ENCODE measurements at places on chromosomes 4 and X.

- no peak for DNase-seq
Observed at GRCh38 chr4:139919521-139919920, 234.5 kb downstream of the MAML3 start.

GRCh38 chr4:112765317-112765974, 128.5 kb downstream of the LARP7 start:
- DNase-seq: no peak

DNA sequence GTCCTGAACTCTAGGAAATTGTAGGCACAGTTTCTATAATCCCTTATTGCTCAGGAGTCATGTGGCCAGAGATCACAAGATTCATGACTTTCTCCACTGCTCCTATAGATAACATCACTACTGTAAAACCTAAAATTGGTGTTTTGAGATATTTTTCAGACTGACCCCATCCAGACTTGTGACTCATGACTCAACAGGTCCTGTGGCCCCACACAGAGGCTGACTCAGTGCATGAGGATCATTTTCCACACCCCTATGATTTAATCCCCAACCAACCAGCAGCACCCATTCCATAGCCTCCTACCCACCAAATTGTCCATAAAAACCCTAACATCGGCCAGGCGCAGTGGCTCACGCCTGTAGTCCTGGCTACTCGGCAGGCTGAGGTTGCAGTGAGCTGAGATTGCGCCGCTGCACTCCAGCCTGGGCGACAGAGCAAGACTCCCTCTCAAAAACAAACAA, 13.2 kb upstream of the XIAP start:
- DNase-seq: no peak

DNA sequence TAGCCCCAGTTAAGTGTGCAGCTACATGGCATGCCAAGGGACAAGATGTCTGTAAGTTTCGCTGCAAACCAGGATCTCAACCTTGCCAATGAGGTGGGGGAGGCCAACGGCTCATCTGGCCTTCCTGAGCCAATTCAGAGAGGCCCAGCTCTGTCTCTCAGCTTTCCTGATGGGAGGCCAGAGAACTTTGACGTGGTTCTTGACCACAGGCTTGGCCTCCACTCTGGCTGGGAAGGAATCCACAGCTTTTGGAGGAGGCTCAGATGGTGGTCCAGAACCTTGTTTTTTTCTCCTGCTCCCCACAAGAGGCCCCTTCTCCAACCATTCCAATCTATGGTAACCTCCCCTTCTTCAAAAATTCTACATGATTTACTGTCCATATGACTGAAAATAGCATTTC, 9.8 kb downstream of the CAPN6 start:
- DNase-seq: no peak

GRCh38 chr4:143455211-143455610, 58.3 kb upstream of the SMARCA5 start:
- DNase-seq: no peak

DNA sequence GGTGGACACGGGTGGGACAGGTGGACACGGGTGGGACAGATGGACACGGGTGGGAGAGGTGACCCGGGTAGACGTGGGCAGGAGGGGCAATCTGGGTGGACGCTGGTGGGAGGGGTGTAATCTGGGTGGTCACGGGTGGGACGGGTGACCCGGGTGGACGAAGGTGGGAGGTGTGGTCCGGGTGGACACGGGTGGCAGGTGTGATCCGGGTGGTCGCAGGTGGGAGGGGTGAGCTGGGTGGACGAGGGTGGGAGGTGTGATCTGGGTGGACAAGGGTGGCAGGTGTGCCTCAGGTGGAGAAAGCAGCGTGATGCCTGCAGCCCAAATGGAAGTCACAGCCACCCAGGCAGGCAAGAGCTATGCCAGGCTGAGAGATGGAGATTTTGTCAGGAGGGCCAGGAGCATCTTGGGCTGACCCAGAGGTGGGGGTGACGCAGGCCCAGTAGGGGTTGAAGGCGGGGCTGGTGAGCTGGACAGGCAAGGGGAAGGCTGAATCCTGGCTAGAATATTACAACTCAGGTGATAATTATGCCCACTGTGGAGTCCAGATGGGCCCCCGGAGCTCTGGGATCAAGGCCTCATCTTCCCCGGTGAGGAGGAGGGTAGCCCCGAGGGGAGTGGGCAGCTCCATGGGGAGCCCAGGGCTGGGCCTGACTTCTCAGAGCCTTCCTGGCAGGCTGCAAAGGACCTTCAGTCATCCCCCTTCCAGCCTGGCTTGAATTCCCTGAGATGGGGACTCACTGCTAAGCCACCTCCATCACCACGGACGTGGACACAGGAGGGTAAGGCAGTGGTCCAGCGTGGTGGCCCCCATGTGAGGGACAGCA, 100.0 kb downstream of the ADRA2C start:
- DNase-seq: no peak

All from stimulated activated CD4-positive, alpha-beta T cell treated with anti-CD3 and anti-CD28 coated beads, Interleukin-1b, Interleukin-23, amount 100 ng/mL, for 4 hours (primary cell).